Fibroblast of the aortic adventitia (primary cell): ENCODE measurements at places on chromosomes 1 and 21.

DNA sequence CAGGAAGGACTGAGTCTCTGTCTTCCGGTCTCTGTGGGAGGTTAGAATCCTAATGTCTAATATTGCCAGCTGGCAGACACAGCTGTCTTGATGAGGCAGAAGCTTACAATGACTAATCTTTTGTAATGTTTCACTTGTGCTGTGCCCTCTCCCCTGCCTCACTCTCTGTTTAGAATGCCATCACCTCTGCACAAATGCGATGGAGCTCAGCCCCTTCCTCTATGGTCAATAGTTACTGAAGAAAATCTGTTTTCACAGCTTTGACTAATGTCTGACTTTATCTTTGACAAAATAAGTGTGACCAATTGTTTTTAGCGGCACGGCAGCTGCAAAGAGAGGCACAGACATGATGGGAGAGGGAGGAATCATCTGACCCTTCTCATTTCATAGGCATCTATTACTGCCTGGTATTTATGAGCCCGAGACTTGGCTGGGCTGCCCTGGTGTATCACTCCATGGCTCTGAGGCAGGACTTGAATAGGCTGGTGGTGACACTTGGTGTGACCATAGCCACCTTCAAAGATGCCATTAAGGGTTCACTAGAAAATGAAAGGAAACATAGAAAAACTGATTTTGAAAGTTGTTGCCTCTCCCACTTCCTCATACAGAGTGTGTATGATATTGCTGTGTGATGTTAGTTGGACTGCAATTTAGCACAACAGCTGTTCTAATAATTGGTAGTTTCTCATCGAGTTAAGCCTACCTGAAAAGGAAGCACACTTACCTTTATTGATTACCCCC, 163.2 kb upstream of the NBPF11 start:
- no peak for DNase-seq

DNA sequence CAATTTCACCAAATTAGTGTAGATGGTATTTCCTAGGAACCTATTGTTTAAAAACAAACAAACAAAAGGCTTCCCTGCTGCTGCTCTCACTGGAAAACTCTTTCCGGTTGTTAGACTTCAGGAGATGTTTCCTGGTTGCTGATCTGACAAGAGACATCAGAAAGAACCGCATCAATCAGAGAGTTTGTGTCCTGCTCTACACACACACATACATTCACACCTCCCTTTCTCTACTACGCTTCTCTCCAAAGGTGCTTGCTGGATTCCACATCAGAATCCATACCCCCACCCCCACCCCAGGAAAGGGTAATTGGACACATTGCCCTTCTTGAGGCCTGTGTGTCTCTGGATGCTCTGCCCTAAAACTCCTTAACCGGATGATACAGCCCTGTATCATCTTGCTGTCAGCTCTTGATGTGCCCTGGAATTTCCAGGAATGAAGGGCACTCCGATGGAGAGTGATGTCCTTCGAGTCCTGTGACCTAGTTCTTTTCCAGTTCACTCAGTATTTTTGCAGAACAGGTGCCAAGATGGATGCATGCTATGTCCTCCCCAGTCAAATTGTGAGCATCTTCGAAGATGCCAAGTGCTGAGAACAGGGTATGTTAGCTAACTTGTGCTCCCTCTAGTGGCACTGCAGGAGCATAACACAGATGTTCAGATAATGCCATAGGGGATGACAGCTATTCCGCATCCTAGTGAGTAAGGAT, 113.7 kb upstream of the SLC35F3 start:
- DNase-seq, result peak; percentile 71

- DNase-seq, result no peak
These were observed 56.0 kb downstream of the RUNX3 start for GRCh38 chr1:24874056-24874455.

GRCh38 chr1:11374748-11375110, 101.7 kb downstream of the UBIAD1 start:
- DNase-seq, result no peak

- DNase-seq, result no peak
These were observed 25.4 kb downstream of the RIPK4 start for GRCh38 chr21:41741253-41742072.

- DNase-seq, result no peak
These were observed 92.1 kb downstream of the MAB21L3 start for GRCh38 chr1:116203181-116203723.

- DNase-seq, result peak; percentile 17
These were observed 32.9 kb downstream of the GRHL3 start for GRCh38 chr1:24351918-24352627.

DNA sequence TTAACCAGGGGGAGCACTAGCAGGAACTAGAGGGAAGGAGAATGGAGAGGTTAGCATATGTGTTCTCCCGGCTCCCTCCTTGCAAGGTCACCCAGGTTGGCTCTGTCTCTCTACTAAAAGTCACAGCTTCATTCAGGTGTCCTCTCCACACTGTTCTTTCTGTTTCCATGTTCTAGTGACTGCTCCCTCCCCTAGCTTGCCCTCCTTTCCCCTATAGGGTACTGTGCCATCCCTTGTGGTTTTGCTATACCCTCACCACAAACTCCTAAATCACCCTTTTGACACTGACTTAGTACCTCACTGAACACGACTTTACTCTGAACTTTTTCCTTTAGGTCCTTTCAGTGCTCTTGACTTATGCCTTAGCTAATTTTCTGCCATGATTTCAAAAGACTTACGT, 389.3 kb downstream of the ST6GALNAC3 start:
- DNase-seq, result no peak

GRCh38 chr21:26842974-26843932, 2.0 kb downstream of the ADAMTS1 start:
- peak; percentile 97 for DNase-seq

GRCh38 chr1:53704804-53705445, 34.0 kb downstream of the GLIS1 start:
- DNase-seq, result no peak

GRCh38 chr1:81270051-81270450, 530.7 kb upstream of the ADGRL2 start:
- no peak for DNase-seq

DNA sequence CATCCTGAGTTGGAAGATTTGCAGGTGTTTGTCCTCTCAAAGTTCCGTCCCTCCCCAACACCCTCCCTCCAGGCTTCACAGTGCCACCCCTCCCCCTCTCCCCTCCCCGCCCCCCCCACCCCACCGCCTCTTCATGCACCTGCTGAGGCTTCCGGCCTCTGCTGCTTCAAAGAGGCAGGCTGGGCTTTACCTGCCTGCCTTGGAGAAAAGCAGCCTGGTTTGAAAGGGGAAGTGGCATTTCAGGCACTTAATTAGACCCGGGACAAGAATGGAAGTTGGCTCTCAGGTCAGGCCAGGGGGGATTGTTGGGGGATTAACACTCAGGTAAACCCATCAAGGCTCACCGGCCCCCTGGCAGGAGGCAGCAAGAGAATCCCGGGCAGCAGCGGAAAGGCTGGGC, 21.1 kb downstream of the PAX7 start:
- no peak for DNase-seq
